ENCODE measurements at places on chromosomes 13 and 19.

DNA sequence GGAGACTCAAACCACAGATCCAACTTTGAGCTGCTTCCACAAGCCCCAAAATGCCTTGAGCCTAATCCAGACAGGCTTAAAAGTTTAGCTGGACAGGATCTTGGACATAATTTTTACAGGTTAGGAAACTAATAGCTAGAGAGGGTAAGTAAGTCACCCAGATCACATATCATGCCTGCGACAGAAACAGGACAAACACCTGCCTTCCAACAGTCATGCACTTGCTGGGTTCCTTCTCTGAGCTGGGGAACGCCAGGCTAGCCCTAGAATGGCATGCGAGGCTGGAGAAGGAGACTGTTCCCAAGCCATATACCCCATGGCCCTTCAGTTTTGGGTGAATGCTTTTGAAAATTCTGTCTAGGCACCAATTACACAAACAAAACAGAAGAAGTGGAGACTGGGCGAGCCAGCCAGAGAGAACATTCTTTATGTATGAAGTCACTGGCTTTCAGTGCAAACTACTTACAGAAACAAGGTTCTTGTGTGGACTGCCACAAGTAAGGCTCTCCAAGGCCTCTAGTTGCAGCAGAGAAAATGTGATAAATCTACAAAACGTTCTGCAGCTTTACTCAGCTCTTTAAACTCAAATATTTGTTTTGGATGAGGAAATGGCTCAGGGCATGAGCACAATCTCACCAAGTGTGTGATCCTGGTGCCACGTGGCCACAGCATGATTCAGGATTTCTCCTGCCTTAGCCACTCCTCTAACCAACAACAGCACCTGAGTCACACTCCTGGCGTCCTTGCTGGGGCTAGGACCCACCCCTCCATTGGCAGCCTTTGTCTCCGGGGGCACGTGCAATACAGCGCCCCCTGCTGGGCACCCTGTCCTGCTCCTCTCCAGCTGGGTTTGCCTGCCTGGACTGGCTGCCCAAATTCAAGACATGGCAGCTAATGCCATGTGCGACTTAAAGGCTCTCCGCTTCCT lies 73.4 kb upstream of the UBL3 start:
- DNase-seq: peak; percentile 70

- no peak for DNase-seq
These were observed 36.9 kb upstream of the TUBGCP3 start for GRCh38 chr13:112624602-112625430.

DNA sequence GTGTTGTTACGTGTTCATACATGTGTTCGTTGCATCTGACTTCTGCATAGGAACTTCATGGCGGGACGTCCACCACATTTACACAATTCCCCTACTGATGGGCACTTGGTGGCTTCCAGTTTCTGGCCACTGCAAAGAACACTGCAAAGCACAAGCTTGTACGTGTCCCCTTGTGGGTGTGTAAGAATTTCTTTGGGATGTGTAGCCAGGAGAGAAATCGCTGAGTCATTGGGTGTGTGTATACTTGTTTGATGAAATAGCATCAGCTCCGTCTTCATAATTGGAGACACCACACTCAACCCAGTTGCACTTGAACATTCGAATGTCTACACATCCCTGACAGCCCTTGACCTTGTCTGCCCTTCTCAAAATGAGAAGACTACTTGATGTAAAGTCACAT lies 19.2 kb downstream of the KLK5 start:
- DNase-seq: no peak

GRCh38 chr13:104206450-104207044 lies 1140.3 kb upstream of the SLC10A2 start:
- no peak for DNase-seq

Data from HTR-8/SVneo (cell line).